ENCODE measurements at places on chromosomes 6 and 20.

GRCh38 chr6:34568341-34569201 lies 12.4 kb upstream of the SPDEF start:
- no peak for DNase-seq

DNA sequence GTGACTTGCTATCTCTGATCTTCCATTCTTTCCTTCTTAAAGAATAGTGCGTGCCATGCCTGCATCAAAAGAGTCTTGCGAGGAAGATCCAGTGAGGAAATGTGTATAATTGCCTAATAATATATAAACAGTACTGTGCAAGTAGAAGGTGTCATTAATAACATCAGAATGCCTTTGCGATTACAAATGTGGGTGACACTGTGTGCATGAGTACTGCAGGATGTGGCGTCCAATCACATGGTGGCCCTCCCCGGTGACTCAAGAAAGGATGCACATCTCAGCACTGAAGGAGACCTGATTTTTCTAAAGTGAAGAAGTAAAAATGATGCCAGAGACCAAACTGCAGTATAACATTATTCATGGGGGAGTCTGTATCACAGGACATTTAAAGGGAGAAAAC lies 107.5 kb upstream of the EDN1 start:
- no peak for DNase-seq

DNA sequence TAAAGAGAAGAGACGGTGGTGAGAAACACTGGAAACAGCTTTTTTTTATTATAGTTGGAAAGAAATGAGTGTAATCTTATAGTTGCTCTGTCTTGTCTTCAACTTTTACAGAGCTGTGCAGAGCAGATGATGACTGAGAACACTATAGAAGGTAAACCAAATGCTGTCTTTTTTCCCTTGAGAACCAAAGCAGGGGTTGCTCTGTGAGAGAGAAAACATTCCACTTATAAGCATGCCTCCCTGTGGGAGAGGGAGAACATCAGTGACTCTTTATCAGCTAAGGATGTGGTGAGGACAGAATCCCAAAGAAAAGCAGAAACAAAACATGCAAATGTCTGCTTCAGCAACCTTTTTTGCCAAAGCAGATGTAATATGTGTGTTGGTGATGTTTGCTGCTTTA lies 179.3 kb upstream of the HDDC2 start:
- DNase-seq: no peak

- DNase-seq: no peak
Observed at GRCh38 chr6:56023829-56024228, 148.4 kb upstream of the BMP5 start.

DNA sequence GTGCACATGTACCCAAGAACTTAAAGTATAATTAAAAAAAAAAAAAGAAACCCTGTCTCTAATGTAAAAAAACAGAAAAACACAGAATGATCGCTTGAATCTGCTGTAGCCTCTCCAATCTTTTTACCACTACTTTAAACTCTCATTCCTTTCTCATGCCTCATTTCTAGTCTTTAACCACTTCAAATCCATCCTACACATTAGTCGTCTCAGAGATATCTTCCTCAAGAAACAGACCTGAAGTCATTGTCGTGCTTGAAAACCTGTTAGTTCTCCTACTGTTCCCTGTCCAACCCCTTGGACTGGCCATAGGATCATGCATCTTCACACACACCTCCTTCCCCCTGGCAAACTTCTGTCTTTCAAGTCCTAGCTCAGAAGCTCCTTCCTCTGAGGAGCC lies 112.1 kb upstream of the BCLAF1 start:
- no peak for DNase-seq

GRCh38 chr6:56347526-56347925 lies 100.1 kb upstream of the COL21A1 start:
- no peak for DNase-seq

DNA sequence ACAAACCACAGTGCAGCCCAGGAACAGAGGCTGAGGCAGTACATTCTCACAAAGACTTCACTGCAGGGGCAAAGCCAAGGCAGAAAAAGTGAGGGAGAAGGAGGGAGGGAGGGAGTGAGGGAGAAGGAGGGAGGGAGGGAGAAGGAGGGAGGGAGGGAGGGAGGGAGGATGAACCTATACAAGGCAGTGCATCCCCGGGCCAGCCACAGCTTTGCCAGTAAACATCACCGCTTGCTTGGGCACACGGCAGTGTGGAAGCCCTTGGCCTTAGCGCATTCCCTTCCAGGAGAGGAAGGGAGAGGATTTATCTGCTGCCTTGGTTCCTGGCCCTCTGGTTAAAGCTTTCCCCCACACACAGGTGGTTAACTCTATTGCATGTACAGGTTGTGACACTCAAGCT lies 234.0 kb downstream of the PTPRT start:
- DNase-seq: no peak

DNA sequence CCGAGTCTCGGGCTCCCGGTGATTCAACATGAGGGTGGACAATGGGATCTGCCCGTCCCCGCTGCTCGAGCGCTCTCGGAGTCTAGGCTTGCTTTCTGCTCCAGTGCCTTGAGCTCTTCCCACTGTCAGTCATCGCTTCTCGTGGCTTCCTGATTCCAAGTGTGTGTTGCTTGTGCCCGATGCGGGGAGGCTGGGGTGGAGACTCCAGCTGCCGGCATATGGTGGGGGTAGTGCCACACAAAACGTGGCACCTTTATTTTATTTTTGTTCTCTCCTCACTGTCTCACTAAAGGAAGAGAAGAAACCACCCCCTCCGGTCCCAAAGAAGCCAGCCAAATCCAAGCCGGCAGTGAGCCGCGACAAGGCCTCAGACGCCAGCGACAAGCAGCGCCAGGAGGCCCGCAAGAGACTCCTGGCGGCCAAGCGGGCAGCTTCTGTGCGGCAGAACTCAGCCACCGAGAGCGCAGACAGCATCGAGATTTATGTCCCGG lies 14.8 kb upstream of the MYL9 start:
- DNase-seq: no peak

- no peak for DNase-seq
Observed at GRCh38 chr6:106560996-106561685, 68.2 kb downstream of the RTN4IP1 start.

GRCh38 chr20:63035603-63036185 lies 28.9 kb upstream of the BHLHE23 start:
- DNase-seq: no peak

GRCh38 chr6:25369036-25369432 lies 89.9 kb downstream of the CARMIL1 start:
- no peak for DNase-seq

GRCh38 chr6:132007474-132008190 lies 56.5 kb upstream of the CCN2 start:
- DNase-seq: no peak

DNA sequence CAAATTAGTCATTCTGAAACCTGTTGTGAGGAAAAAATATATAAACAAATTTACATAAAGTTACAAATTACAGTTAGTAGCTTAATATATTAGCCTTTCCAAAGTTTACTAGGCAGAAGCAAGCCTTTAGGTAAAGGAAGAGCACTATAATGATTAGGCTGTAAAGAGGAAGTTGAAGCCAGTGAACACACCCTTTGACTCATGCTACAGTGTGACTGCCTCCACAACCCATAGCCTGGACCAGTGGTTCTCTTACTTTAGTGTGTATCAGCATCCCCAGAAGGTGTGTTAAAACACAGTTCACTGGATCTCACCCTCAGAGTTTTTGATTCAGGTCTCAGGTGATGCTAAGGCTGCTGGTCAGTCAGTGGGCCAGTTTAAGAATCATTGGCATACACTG lies 91.4 kb upstream of the DEFB112 start:
- no peak for DNase-seq

- DNase-seq: no peak
Observed at GRCh38 chr6:107600936-107601335, 111.0 kb downstream of the SOBP start.

DNA sequence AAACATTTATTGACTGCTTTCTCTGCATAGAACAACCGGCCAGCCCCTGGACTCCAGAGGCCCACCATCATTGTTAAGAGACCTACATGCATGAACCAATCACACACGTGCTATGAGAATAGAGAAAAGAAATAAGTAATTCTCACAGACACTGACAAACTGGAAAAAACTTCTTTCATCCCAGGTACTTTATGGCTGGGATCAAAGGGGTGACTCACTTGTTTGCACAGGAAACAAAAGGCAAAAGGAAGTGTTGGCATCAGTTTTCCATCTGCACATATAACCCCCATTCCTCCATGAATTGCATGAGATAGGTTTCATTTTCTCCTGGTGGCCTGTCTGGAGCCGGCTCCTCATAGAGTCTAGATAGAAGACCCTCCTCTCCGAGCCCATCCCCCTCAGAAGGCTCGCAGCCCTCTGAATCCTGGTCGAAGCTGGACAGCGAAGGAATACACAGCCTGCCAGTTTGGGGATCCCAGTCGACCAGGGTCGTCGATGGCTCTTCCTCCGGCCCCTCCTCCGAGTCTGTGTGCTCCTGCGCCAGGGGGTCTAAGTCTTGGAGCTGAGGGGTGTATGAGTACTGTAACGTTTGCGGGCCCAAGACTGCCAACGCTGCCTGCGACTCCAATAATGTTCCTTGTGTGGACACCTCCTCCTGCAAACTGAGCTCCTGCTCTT lies 43.3 kb downstream of the IL20RA start:
- no peak for DNase-seq

GRCh38 chr6:129801909-129802308 lies 59.2 kb downstream of the TMEM244 start:
- DNase-seq: no peak

DNA sequence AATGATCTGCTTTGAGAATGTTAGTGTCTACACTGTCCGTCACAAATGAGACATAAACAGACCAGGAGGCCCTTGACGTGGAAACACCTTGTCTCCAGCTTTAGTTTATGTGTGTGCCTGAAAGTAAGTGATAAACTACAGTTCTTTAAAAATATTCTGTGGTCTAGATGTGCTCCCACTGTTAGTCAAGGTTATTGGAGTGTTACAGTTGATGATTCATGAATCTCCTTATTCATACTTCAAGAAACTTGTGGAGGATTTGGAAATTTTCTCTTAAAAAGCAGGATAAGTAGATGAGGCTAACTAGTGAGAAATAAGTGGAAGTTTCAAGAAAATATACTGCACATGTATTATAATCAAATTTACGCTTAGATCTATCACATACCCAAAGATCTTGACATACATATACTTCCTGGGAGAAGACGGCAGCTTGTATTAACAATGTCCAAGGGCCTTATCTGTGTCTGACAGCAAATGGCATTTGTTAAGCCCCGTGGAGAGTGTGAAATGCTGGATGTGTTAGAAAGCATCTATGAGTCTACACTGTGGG lies 90.5 kb upstream of the MBOAT1 start:
- no peak for DNase-seq

DNA sequence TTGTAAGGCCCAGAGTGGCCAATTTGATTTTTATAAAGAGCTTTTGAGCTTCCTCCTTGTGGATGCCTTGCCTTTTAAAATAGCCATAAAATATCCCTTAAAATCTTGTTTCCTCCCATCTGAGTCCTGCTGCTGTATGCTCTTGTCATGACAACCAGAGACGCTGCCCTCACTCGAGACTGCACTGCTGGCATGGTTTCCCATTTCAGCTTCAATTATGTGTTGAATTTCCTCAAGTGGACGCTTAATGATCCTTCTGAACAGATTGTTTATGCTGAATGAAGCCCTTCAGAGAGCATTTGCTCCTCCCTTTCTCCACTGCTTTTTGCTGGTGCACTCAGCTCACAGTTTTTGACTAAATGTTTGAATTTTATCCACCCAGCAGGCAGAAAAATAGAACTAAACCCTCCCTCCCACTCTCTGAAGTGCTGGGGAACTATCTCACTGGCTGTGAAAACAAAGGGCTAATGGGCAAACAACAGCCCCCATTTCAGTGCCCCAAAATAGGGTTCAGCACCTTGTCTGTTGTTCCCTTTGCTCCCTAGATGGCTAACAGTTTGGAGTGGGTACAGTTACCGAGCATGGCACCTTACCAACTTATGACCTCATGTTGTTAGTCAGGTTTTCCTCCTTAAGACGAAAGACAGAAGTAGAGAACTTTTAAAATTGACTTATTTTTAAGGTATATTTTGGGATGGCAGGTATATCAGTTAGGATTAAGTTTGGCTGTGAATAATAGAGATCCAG lies 45.5 kb upstream of the RNF8 start:
- no peak for DNase-seq

DNA sequence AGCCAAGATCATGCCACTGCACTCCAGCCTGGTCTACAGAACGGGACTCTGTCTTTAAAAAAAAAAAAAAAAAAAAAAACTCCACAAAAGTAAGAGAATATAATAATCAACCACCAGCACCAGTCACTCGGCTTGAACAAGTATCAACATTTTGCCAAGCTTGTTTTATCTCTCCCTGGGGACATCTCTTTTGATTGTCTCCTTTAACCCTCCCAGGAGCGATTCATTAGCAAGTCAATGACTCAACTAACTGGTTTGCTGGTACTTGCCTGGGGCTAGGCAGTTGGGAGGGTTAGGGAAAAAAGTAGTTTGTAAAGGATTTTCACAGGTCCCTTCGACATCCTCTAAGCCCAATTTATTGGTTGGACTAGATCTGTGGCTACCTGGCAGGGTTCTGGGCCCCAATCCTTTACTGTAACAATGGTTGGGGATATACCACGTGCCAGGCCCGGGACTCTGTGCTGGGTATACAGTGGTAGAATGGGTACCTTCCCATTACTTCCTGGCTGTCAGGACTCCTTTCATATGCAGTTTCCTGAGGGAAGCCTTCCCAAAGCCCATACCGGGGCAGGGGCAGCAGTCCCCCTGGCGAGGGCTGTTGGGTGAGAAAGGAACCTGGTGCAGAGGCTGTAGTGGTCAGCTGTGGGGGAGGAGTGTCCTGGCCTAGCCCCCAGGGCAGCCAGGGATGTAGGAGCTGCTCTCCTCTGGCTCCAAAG lies 12.2 kb downstream of the TGIF2 start:
- no peak for DNase-seq

DNA sequence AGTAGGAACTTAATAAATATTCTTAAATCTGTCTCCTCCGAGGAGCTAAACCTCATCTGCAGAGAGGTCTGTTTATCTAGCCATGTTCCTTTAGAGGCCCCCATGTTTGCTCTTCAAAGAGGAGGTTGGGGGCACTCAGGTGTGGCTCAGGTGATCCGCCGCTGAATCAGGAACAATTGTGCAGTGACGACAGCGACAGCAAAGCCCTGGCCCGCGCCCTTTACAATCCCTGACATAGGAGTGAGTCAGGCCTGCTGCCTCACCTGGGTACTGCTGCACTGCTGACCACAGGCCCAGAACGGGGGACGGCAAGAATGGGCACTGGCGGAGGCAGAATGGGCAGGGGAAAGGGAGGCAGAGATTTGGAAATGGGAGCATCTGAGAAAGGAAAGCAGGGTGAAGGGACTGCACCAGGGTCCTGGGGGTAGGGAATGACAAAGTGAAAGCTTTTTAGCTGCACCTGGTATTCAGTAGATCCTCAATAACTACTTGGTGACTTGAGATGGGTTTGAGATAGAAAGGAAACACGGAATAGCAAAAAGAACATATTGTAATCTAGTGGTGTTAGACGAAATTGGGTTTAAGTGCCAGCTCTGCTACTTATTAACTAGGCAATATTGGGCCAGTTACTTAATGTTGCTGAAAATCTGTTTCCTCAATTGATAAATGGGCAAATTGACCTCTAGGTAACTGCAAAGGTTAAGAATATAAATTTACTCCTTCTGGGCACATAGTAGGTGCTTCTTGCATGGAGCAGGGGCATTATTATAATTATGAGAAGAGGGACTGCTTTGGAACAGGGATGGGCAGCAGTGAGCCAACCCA lies 5.4 kb upstream of the IER3 start:
- no peak for DNase-seq

Measured in CD4-positive, alpha-beta T cell treated with Interleukin-2 at 100 ng/mL for 4 hours (primary cell).